NCI-H1105 (cell line): ENCODE measurements at places on chromosomes 16 and 17.

GRCh38 chr17:57955183-57955931 lies at the start of gene CUEDC1:
Gene CUEDC1 (minus strand): TSS chr17:57955412. CDS start chr17:57885564, 69,848 bp downstream.
- peak; percentile 34 for DNase-seq

DNA sequence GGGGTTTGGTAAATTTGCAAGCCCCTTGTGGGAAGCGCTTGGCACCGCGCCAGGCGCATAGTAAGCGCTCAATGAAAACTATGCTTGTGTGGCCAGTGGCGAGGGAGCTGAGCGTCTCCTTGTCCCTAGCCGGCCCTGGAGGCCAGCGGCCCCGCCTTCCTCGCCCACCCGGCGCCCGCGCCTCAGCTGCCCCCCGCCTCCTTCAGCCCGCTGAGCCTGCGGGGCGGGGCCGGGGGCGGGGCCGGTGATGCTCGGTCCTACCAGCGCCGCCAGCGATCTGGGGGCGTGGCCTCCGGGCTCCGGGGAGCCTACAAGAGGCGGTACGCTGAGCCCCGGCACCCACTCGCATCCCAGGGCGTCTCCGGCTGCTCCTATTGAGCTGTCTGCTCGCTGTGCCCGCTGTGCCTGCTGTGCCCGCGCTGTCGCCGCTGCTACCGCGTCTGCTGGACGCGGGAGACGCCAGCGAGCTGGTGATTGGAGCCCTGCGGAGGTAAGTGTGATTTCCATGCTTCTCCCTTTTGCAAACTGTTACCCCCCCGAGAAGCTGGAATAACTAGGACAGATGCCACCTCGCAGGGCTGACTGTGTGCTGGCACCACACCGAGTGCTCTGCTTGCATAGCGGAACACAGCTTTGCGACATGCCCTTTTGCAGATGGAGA lies at the start of gene CRISPLD2:
TSS of gene CRISPLD2 (plus strand) at position 342 of the 661 bp plus-strand sequence. CDS start 18,511 bp downstream, outside the sequence.
- peak; percentile 78 for DNase-seq

DNA sequence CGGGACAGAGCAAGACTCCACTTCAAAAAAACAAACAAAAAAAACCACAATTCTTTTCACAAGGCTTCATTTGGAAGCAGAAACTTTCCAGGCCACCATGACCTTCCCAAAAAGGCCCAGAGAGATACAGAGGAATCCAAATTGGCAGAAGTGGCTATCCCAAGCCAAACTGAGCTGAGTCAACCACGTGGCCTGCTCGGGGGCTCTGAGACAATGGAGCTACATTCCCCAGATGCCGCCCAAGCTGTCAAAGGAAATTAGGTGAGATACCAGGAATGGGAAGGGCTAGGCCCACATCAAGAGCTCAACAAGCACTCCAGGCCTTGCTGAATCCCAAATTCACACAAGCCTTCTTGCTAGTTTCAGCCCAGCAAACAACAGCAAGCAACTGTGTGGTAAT lies 5.7 kb upstream of the EXOSC6 start:
- no peak for DNase-seq

DNA sequence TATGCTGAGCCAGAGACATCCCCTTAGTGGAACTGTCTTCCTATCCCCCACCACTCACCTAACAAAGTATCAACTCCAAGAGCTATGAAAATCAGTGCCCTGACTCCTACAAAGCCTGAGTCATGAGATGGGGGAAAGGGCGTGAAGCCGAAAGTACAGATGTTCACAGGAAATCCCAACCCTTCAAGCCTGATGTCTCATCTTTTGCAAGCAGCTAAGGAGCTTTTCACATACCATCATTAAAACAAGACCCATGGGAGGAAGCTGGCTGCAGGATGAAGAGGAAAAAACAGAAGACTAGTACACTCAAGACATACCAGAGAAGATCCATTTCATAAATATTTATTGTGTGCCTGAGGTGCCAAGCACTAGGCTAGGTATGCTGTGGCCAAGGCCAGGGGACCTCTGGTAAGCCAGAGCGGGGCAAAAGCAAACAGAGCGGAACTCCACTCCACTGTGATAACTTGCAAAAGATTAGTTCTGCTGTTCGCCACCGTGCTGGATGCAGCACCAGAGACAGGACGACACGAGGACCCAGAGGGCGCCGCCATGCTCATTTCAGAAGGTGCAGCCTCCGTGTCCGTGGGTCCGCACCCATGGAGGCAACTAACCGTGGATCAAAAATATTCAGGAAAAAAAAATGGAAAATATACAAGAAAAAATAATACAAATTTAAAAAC lies 4.5 kb upstream of the MNT start:
- DNase-seq: no peak
